Articular chondrocyte of knee joint (primary cell): ENCODE measurements at places on chromosomes 13 and 19. TPM values are rescaled to one million over a fixed set of nuclear protein-coding genes. Genes with fewer than 3 reads are reported as not detected.

Gene SIAH3
- under 0.01 TPM in 1 of 2 replicates, not detected in the other for total RNA-seq

Gene LIG1
- 10.1 and 10.8 TPM in 2 replicates for total RNA-seq

Gene LCP1
- 0.11 and 0.13 TPM in 2 replicates for total RNA-seq

Gene C19orf44
- total RNA-seq = 7.3 and 7.9 TPM in 2 replicates

Gene SLC6A16
- total RNA-seq = 0.32 TPM in 1 of 2 replicates, not detected in the other
